Psoas muscle (tissue), 8 donors: ENCODE measurements at places on chromosomes 5 and 9.

DNA sequence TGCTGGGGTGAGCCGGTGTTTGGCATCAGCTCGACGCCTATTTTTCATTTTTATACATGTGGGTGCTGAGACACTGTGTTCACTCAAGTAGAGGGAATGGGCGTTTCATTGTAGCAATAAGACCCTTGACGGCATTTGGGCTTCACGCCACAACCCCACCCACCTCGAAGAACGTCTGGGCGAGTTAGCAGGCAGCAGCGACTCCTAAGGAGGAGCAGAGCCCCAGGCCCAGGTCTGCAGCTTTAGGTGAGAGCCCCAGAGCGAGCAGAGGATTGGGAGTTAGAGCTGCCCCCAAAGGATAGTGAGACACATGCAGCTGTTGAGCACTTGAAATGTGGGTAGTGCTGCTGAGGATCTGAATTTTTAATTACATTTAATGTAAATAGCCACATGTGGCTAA lies 1.6 kb upstream of the ZFP62 start:
- no peak for DNase-seq

DNA sequence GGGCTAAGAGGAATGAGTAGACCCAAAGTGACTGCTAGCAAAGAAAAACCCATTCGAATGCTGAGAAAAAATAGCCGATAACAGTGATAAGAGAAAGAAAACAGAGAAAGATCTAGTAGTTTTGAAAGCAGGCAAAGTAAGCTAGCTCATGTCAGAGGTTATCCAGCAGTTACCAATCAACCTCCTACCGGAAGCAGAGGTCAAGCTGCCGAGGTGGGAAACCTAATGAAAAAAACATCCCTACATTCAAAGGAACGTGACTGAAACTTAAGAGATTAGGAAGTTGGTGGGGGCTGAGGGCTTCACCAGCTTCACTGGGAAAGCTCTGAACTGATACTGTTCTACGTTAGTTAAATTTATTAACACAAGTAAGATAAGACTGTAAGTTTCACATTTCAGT lies 32.6 kb downstream of the SSBP2 start:
- no peak for DNase-seq

- no peak for DNase-seq
These were observed 109.7 kb downstream of the ZSWIM6 start for GRCh38 chr5:61441742-61442141.

DNA sequence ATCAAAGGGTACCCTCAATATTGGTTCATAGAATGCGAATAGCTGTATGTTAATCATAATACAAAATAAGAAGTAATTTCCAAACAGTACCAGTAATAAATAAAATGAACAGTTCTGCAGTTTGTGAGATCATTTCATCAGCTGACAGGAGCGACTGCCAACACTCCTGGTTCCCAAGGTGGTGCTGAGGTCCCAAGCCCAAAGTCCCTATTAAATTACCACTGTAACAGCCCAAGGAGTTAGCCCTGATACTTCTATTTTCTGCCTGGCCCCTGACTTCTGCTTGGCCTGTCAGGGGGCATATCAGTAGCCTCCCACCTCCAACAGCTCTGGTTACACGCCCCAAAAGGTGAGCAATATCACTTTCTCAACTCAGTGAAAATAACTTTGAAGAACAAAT lies 47.1 kb downstream of the ANKH start:
- no peak for DNase-seq

- no peak for DNase-seq
These were observed 19.7 kb downstream of the MAPKAP1 start for GRCh38 chr9:125687163-125687863.

GRCh38 chr9:138098116-138098907 lies 220.7 kb downstream of the CACNA1B start:
- DNase-seq: no peak
